Activated T-helper 17 cell treated with anti-CD3 and anti-CD28 coated beads, Interleukin-2, amount 50 U/mL, for 72 hours (primary cell): ENCODE measurements at places on chromosomes 3 and 15. TPM values are rescaled to one million over a fixed set of nuclear protein-coding genes. Genes with fewer than 3 reads are reported as not detected.

The SLC12A1 gene
- not detected for total RNA-seq

The WDR93 gene
- not detected for total RNA-seq

The ZPLD1 gene
- not detected for total RNA-seq

The ASB14 gene
- not detected for total RNA-seq

The LIPC gene
- total RNA-seq: 0.17 TPM

The THRB gene
- total RNA-seq: not detected

The PSMD2 gene
- 311 TPM for total RNA-seq

The LPCAT4 gene
- 73.8 TPM for total RNA-seq

The PPM1L gene
- total RNA-seq: 3.1 TPM

The GHSR gene
- not detected for total RNA-seq

The PFN2 gene
- 2.0 TPM for total RNA-seq

The CFAP100 gene
- not detected for total RNA-seq

The LIPH gene
- total RNA-seq: not detected

The FBXW12 gene
- total RNA-seq: not detected

The TRPM1 gene
- not detected for total RNA-seq

The GPR149 gene
- total RNA-seq: not detected

The ROPN1 gene
- total RNA-seq: not detected

The TGM4 gene
- total RNA-seq: not detected

The RASA2 gene
- 41.1 TPM for total RNA-seq

The ELL3 gene
- total RNA-seq: 1.4 TPM

The AADACL2 gene
- total RNA-seq: not detected

The DPPA2 gene
- total RNA-seq: not detected

The LRRC31 gene
- total RNA-seq: not detected

The GOLGA8M gene
- total RNA-seq: 0.53 TPM

The NRG4 gene
- total RNA-seq: not detected
